DND-41 (cell line): ENCODE measurements at places on chromosomes 5 and 9.

DNA sequence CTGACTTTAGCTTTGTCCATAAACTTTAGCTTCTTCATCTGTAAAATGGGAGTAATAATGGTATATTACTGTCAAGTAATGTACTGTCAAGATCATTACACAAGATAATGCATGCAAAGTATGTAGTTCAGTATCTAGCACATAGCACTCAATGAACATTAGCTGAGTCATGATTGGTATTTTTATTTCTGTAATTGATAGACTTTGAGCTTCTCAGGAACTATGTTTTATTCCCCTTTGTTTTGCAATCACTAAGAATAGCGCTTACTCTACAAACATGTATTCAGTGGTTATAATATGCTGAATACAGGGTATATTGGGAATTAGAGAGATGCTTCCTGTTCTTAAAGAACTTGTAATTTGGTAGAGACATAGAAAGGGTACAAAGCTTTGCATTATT is 142.3 kb upstream of the KLF9 start:
- H3K27ac ChIP-seq: no peak overlapping the region
- no peak for DNase-seq
- H3K4me3 ChIP-seq: no peak overlapping the region
- no peaks in the 10 kb centered on the region for H3K4me1 ChIP-seq
- H3K36me3 ChIP-seq: no peaks in the 10 kb centered on the region
- H3K27me3 ChIP-seq: no peaks in the 10 kb centered on the region

GRCh38 chr9:86975036-86975435 is 27.7 kb upstream of the GAS1 start:
- no peak overlapping the region for H3K27ac ChIP-seq
- no peaks in the 10 kb centered on the region for H3K4me1 ChIP-seq
- peaks cover 2% of the 10 kb centered on the region for H3K27me3 ChIP-seq

- H3K4me1 ChIP-seq: no peaks in the 10 kb centered on the region
- no peaks in the 10 kb centered on the region for H3K36me3 ChIP-seq
- H3K27ac ChIP-seq: no peak overlapping the region
- no peak for DNase-seq
Measured at GRCh38 chr9:86485359-86485758, 131.1 kb upstream of the TUT7 start.

GRCh38 chr9:981491-981898 is 5.0 kb downstream of the DMRT3 start:
- H3K27me3 ChIP-seq: peaks cover 20% of the 10 kb centered on the region
- no peak for DNase-seq
- H3K4me1 ChIP-seq: no peaks in the 10 kb centered on the region
- H3K4me3 ChIP-seq: no peak overlapping the region

DNA sequence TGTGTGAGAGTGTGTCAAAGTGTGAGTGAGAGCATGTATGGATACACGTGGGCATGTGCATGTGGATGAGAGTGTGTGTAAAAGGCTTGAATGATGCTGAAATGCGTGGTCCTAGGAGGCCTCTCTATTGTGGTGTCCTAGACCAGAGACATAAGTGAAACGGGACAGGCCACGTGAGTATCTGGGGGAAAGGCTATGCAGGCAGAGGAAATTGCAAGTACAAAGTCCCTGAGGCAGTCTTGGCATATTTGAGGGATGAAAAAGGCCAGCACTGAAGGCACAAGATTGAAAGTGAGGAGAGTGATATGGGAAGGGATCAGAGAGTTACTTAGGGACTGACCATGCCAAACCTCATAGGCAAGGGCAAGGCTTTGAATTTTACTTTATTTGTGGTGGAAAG is 67.2 kb upstream of the CCDC152 start:
- H3K27me3 ChIP-seq: peaks cover 4% of the 10 kb centered on the region
- H3K27ac ChIP-seq: no peak overlapping the region
- no peak for DNase-seq

- H3K4me3 ChIP-seq: no peak overlapping the region
- peaks cover 8% of the 10 kb centered on the region for H3K4me1 ChIP-seq
- no peaks in the 10 kb centered on the region for H3K36me3 ChIP-seq
- no peak for DNase-seq
- H3K27ac ChIP-seq: no peak overlapping the region
- no peaks in the 10 kb centered on the region for H3K27me3 ChIP-seq
Measured at GRCh38 chr9:110029429-110029955, 178.5 kb downstream of the C9orf152 start.

DNA sequence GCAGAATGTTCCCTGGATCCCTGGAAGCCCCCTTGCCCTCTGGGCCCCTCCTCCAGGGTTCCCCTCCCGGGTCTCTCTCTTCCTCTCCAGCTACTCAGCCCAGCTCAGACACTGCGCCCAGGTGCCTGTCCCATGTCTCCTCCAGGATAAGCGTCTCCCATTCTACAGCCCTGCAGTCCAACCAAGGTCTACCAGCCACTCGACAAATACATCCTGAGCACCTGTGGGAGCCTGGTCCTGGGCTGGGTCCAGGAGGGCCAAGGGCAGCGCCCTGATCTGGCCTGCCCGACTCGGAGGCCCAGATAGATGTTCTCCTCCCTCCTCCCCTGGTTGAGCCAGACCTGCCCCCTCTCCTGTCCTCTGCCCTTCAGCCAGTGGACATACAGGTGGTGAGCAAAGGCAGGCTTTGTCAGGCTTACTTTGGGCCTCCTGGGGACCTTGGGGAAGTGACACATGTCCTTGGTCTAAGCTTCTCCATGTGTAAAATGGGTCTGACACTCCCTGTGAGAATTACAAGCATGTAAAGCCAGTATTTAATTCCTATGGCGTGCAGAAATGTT is 1.4 kb downstream of the FLT4 start:
- no peak overlapping the region for H3K4me3 ChIP-seq
- no peaks in the 10 kb centered on the region for H3K36me3 ChIP-seq
- no peak for DNase-seq
- H3K27me3 ChIP-seq: peaks cover 50% of the 10 kb centered on the region
- no peak overlapping the region for H3K27ac ChIP-seq
- peaks cover 22% of the 10 kb centered on the region for H3K4me1 ChIP-seq

DNA sequence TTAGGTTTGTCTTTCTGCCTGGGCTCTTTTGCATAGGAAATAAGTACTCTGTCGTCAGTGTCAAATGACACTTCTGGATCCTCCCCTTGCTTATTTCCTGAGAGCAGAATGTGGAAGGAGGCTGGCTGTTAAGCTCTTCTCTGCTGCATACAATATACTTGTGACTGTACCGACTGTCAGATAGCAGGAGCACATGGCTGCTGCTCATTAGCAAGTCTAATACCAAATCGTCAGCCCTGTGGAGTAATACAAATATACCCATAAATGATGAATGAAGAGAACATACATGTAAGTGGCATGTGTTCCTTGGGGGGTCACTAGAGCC is at the start of gene GPR151:
Gene GPR151 (minus strand): TSS at position 40 of the 325 bp plus-strand sequence. CDS start 77 bp downstream, outside the sequence.
- DNase-seq: no peak
- H3K4me1 ChIP-seq: no peaks in the 10 kb centered on the region

DNA sequence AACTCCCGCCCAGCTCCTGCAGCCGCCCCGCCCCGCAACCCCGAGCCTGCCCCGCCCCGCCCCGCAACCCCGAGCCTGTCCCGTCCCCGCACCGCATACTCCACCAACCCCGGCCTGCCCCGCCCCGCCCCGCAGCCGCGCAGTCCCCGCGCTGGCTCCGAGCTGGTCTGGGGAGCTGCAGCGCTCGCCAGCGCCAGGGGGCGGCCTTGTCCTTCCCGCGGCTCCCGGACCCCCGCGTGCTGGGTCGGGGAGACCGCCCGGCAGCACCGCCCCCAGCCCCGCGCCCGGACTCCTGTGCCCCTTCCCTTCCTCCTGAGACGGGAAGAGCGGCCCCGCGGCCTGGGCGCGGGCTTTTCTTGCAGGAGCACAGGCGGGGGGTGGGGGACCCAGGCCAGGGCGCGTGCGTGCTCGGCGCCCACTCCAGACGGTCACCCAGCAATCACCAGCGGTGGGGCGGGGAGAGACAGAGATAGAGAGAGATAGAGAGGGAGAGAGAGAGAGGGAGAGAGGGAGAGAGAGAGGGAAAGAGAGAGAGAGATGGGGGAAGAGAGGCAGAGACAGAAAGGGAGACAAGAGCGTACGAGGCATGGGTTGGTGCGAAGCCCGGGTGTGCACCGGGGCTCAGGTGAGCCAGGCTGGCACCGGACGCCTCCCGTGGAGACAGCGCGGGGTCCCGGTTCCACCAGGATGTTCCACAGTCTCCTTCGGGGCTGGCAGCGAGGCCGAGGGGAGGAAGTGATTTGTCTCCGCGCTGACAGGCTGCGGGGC is 14.7 kb upstream of the TMEM250 start:
- H3K36me3 ChIP-seq: no peaks in the 10 kb centered on the region
- no peaks in the 10 kb centered on the region for H3K27me3 ChIP-seq
- H3K4me1 ChIP-seq: no peaks in the 10 kb centered on the region
- no peak for DNase-seq
- H3K4me3 ChIP-seq: no peak overlapping the region

GRCh38 chr5:148632255-148633066 is 21.9 kb downstream of the HTR4 start:
- no peaks in the 10 kb centered on the region for H3K36me3 ChIP-seq
- no peaks in the 10 kb centered on the region for H3K4me1 ChIP-seq
- no peak overlapping the region for H3K4me3 ChIP-seq
- no peaks in the 10 kb centered on the region for H3K27me3 ChIP-seq
- no peak for DNase-seq
- no peak overlapping the region for H3K27ac ChIP-seq

GRCh38 chr9:33364127-33364526 is 38.2 kb downstream of the AQP7 start:
- H3K27me3 ChIP-seq: no peaks in the 10 kb centered on the region
- H3K4me3 ChIP-seq: no peak overlapping the region
- no peak for DNase-seq
- H3K36me3 ChIP-seq: peaks cover 40% of the 10 kb centered on the region
- no peaks in the 10 kb centered on the region for H3K4me1 ChIP-seq

- peaks cover 61% of the 10 kb centered on the region for H3K36me3 ChIP-seq
- no peak overlapping the region for H3K27ac ChIP-seq
- no peaks in the 10 kb centered on the region for H3K27me3 ChIP-seq
- no peak for DNase-seq
- no peak overlapping the region for H3K4me3 ChIP-seq
Measured at GRCh38 chr5:177330991-177331842, 19.5 kb upstream of the MXD3 start.

GRCh38 chr5:100838048-100838473 is 65.0 kb downstream of the ST8SIA4 start:
- H3K27me3 ChIP-seq: no peaks in the 10 kb centered on the region
- H3K4me1 ChIP-seq: peaks cover 4% of the 10 kb centered on the region; the same call in 1 of the 2 replicates
- H3K27ac ChIP-seq: no peak overlapping the region
- no peak overlapping the region for H3K4me3 ChIP-seq

- no peaks in the 10 kb centered on the region for H3K27me3 ChIP-seq
- H3K4me1 ChIP-seq: 0 out of 2 replicates have a peak, but pooled peaks cover 2% of the 10 kb centered on the region
- no peak overlapping the region for H3K4me3 ChIP-seq
- H3K36me3 ChIP-seq: no peaks in the 10 kb centered on the region
- no peak overlapping the region for H3K27ac ChIP-seq
- no peak for DNase-seq
Measured at GRCh38 chr5:54278036-54278830, 32.1 kb downstream of the ARL15 start.

GRCh38 chr5:33300209-33300742 is 140.5 kb upstream of the TARS1 start:
- DNase-seq: no peak
- no peaks in the 10 kb centered on the region for H3K36me3 ChIP-seq
- no peaks in the 10 kb centered on the region for H3K27me3 ChIP-seq
- H3K4me1 ChIP-seq: no peaks in the 10 kb centered on the region

DNA sequence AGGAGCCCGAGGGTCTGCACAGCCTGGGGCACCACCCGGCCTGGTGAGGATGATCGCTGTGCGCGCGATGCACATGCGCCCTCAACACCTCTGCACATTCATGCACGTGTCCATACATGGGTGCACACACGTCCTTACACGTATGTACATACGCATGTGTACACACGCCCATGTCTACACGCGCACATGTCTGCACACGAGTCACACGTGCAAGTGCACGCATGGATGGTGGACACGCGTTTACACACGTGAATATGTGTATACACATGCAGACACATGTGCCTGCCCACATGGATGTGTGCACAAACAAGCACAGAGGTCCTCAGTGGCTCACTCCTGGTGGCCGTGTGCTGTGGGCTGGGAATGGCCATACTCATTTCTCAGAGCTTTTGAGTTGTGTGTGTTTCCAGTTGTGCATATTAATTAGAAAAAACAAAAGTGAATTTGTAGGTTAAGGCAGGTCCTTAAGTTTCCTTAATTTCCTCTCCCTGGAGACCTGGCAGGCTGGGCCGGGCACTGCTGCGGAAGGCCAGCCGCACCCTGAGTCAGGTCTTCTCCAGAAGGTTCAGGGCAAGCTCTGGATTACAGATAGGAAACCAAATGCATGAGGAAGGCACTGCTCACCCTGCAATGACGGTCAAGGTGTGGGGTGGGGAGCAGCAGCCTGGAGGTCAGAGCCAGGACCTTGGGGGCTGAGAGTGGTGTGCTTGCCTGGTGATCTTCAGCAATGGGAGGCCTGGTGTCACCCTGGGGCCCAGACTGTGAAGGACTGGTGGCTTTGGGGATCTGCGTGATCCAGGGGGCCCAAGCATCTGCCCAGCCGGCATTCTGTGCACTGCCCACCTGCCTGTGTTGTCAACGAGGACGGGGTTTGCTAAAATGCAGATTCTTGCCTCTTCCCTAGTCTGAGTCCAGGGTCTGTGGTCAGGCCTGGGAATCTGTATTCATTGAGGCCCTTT is 1.3 kb upstream of the RNU6ATAC start:
- no peak overlapping the region for H3K4me3 ChIP-seq
- peaks cover 4% of the 10 kb centered on the region; the same call in 1 of the 2 replicates for H3K36me3 ChIP-seq
- H3K4me1 ChIP-seq: peaks cover 4% of the 10 kb centered on the region
- H3K27me3 ChIP-seq: no peaks in the 10 kb centered on the region
- peak; percentile 65 for DNase-seq

GRCh38 chr9:97475059-97475458 is 26.4 kb upstream of the TMOD1 start:
- no peaks in the 10 kb centered on the region for H3K4me1 ChIP-seq
- H3K36me3 ChIP-seq: no peaks in the 10 kb centered on the region
- no peak overlapping the region for H3K4me3 ChIP-seq
- no peaks in the 10 kb centered on the region for H3K27me3 ChIP-seq
- no peak for DNase-seq
- no peak overlapping the region for H3K27ac ChIP-seq

- no peaks in the 10 kb centered on the region for H3K4me1 ChIP-seq
- H3K4me3 ChIP-seq: no peak overlapping the region
- no peak overlapping the region for H3K27ac ChIP-seq
Measured at GRCh38 chr9:4581861-4582565, 80.1 kb upstream of the PLPP6 start.

DNA sequence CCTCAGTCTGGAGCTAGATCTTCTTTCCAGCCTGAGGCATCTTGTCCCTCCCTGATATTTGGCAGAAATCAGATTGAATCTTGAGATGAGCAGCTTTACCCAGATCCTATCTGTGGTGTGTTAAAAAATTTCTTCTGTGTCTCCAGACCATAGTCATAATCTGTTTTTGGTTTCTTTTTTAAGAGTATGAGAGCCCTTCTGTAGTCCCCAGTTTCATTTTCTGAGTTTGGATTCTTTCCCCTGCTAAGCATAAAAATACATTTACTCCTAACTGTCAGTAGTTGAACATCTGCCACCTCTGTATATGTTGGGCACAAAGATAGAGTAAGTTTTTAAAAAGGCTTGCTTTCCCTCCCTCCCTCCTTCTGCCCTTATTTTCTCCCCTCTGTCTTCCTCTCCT is 137.7 kb downstream of the CNTLN start:
- H3K27ac ChIP-seq: peak overlapping the region; percentile 33; the same call in 1 of the 2 replicates
- H3K4me1 ChIP-seq: peaks cover 10% of the 10 kb centered on the region
- no peak for DNase-seq
- peaks cover 2% of the 10 kb centered on the region; the same call in 1 of the 2 replicates for H3K36me3 ChIP-seq
- H3K4me3 ChIP-seq: no peak overlapping the region
- no peaks in the 10 kb centered on the region for H3K27me3 ChIP-seq

GRCh38 chr5:95191330-95191729 is 93.6 kb downstream of the MCTP1 start:
- no peak for DNase-seq
- H3K36me3 ChIP-seq: no peaks in the 10 kb centered on the region
- H3K4me3 ChIP-seq: no peak overlapping the region
- H3K27ac ChIP-seq: no peak overlapping the region
